Fibroblast of the aortic adventitia (primary cell): ENCODE measurements at places on chromosomes 1 and 21. TPM values are rescaled to one million over a fixed set of nuclear protein-coding genes. Genes with fewer than 3 reads are reported as not detected.

- DNase-seq = no peak
Measured at GRCh38 chr1:222275729-222276465, 272.0 kb downstream of the HHIPL2 start.

DNA sequence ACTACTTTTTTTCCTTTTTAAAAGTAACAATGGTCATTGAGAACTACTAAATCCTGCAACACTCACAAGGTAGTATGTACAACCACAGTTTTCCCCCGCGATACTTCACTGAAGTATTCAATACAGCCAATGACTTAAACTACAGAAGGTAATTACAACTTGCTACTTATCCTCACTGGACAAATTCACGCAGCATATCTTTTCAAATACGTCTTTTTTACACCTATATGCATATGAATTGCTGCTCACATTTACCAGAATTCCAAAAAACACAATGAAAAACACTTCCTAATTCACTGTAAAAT is 12.4 kb downstream of the NRIP1 start:
- no peak for DNase-seq

DNA sequence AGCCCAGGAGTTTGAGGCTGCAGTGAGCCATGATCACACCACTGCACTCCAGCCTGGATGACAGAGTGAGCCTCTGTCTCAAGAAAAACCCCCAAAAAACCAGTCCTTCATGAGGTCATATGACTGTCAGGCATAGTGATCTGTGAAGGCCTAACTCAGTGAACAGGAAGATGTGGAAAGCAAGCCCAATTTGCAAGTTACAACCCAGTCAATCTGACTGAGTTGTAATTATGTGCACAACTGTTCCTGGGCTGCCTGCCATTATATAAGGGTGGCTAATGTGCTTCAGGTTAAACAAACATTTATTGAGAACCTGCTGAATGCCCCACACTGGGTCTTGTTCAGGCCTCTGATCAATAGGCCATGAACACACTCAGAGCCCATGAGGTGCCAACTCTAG is 38.2 kb upstream of the KIRREL1 start:
- no peak for DNase-seq

- DNase-seq = no peak
Measured at GRCh38 chr1:35674111-35674510, 32.8 kb upstream of the PSMB2 start.

- no peak for DNase-seq
Measured at GRCh38 chr1:84116558-84116957, 27.5 kb upstream of the PRKACB start.

GRCh38 chr1:101522486-101522885 is 285.7 kb downstream of the S1PR1 start:
- DNase-seq = no peak

DNA sequence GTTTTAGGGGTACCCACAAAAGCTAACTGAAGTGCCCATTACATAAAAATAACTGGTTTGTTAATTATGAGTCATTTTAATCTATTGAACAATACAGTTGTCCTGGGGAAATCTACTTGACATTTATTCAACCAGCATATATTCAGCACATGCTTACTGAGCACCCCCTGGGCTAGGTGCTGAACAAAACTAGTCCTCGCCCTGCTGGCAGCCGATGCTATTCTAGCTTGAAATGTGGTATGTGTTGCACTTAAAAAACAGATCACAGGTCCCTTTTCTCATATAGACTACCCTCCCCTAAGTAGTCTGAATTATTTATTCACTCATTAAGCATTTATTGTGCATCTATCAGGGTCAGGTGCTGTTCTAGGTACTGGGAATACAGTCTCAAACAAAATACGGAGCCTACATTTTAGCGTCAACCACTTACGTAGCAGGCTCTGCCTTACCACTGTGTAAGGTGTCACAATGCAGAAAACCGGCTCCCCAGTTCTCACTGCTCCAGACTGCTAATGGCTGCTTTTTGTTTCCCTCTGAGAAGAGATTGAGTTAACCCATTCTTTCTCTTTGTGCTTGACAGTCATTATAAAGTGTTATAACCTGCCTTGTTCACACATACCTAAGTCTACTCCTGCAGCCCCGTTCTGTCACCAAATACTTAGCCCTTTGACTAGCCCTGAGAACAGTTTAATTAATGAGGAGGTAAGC is 57.1 kb downstream of the ADCY10 start:
- no peak for DNase-seq

DNA sequence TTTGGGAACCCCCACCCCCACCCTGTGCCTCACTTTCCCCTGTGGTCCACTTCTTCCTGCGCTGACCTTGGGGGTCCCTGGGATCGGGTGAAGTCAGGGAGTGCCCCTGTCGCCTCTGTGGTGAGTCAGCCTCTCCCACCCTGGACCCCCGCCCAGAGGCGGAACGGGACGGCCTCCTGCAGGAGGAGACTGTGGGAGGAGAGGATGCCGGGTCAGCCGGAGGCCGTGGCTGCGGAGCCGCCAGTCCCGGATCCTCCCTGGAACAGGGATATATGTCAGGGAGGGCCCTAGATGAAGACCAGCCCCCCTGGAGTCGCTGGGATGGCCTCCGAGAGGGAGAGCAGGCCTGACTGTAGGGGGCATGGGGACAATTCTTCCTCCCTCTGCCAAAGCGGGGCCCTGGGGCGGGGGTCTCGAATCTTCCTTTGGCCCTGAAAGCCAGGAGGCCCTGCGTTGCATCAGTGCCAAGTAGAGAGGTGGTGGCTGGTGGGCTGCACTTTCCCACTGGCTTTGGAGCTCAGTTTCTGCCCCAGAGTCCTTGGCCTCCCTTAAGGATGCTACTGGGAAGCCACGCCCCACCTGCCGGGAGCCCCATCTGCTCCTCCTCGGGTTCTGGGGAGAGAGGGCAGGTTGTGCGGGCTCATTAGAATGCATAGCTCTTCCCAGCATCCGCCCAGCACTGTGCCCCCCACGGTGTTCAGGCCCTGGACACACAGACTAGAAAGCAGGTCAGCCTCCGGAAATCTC is 930 bp downstream of the ARHGEF10L start:
- peak; percentile 59 for DNase-seq

DNA sequence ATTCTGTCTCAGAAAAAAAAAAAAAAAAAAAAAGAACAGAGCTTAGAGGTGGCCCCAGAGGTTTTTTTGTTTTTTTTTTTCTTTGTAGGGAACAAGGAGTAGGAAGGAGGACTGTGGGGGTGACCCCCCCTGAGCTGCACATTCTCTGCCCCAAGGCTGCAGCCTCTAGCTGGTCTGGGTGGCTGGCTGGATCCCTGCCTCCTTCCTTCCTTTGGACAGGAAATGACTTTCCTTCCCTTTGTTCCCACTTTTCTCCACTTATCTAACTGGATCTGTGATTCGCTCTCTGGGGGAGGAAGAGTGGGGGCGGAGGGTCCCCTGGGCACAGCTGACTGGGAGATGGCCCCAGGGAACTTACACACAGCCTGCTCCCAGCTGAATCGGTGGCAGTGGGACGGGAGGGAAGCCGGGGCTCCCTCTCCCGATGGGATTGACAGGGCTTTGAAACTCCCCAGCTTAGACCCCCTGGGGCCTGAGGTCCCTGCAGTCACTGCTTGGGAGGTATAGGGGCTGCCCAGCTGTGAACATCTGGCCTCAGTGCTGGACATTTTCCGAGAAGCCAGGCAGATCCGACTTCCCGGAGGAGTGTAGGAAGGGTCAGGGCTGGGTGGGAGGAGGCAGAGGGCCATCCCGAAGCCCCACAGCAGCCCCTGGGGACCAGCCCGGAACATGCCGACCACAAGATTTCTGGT is 2.1 kb downstream of the FBLIM1 start:
- peak; percentile 81 for DNase-seq

- DNase-seq = peak; percentile 68
Measured at GRCh38 chr1:220151454-220151853, 57.5 kb downstream of the IARS2 start.

GRCh38 chr1:218330043-218330623 is 15.0 kb upstream of the TGFB2 start:
- peak; percentile 79 for DNase-seq

DNA sequence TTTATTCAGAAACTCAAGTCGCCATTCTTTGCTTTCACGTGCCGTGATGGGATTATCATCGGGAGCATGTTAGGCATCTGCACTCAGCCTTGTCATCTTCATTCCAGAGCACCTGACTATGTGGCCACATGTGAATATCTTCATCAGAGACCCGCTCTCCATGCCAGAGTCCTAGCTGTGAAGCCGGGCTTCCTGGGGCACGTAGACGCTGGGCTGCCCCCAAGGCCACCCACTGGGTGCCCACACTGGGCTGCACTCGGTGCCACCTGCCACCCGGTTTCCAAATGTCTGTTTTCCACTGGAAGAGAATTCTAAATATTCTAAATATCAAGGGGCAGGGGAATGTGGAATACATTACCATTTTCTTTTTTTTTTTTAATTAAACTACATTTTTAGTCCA is 43.8 kb downstream of the SLC37A1 start:
- no peak for DNase-seq

DNA sequence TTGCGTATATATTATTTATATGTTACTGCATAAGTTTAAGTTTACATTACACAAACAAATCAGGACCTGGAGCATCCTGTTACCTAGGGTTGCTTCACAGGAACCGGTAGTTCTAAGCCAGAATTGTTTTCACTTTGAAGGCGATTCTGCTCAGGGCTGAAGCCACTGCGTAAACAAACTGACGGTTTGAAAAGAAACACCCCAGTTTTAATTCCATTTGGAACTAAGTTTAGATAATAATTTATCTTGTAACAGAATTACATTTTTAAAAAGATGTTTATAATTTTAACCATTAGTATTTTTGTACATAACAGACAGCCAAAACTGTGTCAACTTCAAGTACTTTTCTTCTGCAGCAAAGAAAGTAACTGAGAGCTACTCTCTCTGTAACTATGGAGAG is 282.1 kb upstream of the LYPLAL1 start:
- DNase-seq = no peak

GRCh38 chr1:81950591-81951244 is 150.0 kb downstream of the ADGRL2 start:
- no peak for DNase-seq

DNA sequence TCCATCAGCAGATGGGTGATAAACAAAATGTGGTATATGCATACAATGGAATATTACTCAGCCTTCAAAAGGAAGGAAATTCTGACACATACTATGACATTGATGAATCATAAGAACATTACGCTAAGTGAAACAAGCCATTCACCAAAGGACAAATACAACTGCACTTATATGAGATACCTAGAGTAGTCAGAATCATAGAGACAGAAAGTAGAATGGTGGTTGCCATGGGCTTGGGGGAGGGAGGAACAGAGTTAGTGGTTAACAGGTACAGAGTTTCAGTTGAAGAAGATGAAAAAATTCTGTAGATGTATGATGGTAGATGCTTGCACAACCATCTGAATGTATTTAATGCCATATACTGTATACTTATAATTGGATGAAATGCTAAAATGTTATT is 39.1 kb upstream of the KCNK2 start:
- DNase-seq = no peak

DNA sequence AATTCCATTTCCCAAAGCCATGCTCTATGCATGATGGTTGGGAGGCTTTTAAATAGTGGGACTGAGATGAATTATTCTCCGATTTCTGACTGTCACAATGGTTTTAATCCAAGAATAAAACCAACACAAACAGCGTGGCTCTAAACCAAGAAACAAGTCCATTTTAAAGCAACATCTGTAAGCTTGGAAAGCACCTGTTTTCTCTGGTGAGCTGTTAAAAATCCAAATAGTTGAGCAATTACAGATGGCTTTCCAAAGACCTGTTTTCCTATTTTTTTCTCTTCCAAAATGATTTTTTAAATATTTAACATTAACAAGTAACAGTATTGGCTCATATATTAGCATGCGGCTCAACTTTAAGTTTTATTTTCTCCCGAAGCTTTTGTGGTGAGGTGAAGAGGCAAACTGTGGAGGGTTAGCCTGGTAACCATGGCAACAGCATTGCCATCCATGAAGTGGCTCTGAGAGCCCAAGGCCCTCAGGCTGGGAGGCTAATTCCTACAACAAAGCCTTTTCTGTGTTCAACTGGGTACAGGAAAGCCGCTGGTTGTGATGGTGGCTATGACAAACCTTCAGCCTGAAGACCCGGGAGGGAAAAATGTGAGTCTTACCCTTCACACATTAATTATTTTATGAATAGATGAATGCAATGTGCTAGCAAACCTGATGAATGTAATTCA is 56.7 kb upstream of the B3GALT5 start:
- DNase-seq = no peak

DNA sequence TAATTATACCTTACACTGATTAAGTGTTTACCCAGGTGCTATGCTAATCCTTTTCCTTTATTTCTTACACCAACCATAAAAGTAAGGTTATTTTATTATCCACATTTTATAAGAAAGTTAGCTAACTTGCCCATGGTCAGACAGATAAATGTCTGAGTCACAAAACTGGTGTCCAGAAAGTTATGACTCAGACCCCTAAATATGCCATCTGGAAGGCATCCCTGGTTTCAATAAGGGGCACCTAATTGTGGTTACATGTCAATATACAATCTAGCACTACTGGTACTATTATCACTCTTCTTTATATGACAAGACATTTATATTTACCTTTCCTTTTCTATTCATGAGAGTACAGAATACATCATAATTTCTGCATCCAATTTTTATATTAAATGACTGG is 496.5 kb upstream of the ADGRL2 start:
- peak; percentile 52 for DNase-seq

DNA sequence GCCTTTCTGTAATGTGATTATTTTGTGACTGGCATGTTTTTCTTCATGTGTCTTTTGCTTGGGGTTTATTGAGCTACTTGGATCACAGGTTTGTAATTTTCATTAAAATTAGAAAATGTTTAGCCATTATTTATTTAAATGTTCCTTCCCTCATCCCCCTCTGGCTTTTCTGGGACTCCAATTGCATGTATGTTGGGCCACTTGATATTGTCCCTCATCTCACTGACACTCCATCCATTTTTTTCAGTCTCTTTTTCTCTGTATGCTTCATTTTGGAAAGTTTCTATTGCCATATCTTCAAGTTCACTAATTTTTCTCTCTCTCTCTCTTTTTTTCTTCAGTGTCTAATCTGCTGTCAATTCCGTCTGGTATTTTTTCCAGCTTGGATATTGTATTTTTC is 390.1 kb downstream of the PRDM2 start:
- DNase-seq = no peak

- DNase-seq = peak; percentile 88
Measured at GRCh38 chr1:25694167-25695007, 77.8 kb downstream of the MAN1C1 start.

DNA sequence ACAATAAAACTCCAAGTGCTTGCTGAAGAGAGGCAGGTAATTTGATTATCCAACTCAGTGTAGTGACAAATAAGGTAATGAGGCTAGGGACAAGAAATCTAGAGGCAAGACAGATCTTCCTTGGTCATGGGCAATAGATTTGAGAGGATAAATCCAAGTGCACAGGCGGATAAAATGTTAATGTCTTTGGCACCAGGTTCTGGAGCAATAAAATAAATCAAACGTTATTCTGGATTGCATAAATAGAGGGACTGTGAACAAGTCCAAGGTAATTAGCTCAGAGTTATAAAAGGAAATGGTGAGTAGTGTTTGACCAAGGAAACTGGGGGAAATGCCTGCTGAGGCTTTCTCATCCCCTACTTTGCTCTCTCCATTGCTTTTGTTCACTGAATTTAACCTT is 329.3 kb upstream of the PROX1 start:
- no peak for DNase-seq

GRCh38 chr1:116825720-116826438 is 71.6 kb downstream of the CD2 start:
- no peak for DNase-seq

Gene C1orf94
- total RNA-seq = not detected in 2 replicates

Gene WDR64
- not detected in 2 replicates for total RNA-seq

Gene TMIGD3
- total RNA-seq = not detected in 2 replicates

Gene HTR6
- 0.09 TPM in 1 of 2 replicates, not detected in the other for total RNA-seq

Gene C21orf91
- total RNA-seq = 13.1 and 19.4 TPM in 2 replicates

Gene LRRC71
- 0.09 TPM in 1 of 2 replicates, not detected in the other for total RNA-seq

Gene PTGS2
- total RNA-seq = 1.2 and 15.0 TPM in 2 replicates

Gene SUSD4
- total RNA-seq = 0.18 and 1.9 TPM in 2 replicates

Gene AGRN
- 7.9 and 85.7 TPM in 2 replicates for total RNA-seq

Gene WASF2
- 33.0 and 37.9 TPM in 2 replicates for total RNA-seq
